ENCODE measurements at places on chromosomes 1 and 21.
A peak's percentile ranks its signal among the peaks of the same experiment; 100 is the strongest.

DNA sequence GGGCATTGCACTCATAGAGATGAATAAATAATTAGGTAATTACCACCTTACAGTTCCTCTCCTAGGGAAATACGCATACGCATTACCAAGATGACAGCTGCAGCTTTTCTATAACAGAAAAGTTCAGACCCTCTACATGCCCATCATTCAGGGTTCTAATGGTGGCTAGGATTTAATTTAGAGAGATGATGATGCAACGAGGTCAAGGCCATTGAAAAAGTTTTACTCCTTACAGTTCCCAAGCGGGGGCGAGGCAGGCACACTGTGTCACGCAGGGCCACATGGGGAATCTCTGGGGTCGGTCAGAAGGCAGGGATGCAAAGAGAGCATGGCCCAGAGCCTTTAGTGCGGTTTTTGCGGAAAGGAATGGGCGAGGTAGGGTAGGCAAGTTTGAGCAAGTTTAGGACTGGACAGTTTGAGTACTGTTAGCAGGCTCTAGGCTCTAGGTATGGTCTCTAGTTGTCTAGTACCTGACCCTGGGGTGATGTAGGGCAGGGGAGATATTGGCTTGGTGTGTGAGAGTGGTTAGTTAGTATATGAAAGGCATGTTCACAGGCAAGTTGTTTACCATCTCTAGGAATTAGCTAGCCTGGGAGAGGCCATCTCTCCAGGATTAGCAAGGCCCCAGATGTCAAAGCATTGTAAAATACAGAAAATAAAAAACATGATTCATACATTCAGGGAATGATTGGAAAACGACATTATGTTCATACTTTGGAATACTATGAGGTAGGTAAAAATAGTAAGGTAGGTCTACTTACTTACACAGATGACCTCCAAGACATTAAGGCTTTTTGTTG lies 29.6 kb upstream of the ID3 start:
- DNase-seq = no peak

DNA sequence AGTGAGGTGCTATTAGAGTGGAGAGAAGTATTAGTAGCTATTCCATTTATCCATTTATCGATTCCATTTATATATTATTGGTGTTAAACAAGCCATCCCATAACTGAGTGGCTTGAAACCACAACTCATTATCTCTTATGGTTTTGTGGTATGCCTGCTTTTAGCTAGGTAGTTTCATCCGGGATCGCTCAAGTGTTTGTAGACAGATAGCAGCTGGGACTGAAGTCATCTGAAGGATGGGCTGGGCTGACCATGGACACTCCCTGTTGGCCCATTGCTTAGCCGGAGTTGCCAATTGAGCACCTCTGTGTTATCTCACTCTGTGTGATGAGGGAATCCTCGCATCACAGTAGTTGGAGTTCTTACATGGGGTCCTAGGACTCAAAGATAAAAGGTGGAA lies 622.5 kb downstream of the PLA2G4A start:
- DNase-seq = no peak

- no peak for DNase-seq
Observed at GRCh38 chr1:20139776-20140612, 871 bp downstream of the PLA2G2F start.

- no peak for DNase-seq
Observed at GRCh38 chr1:23421343-23421742, 3.2 kb downstream of the TCEA3 start.

GRCh38 chr21:44686000-44686781 lies 4.2 kb upstream of the KRTAP12-1 start:
- no peak for DNase-seq

- DNase-seq = peak; percentile 45
Observed at GRCh38 chr1:62111084-62111483, 83.6 kb upstream of the L1TD1 start.

- DNase-seq = no peak
Observed at GRCh38 chr1:247468481-247469140, 10.7 kb upstream of the OR2B11 start.
